AG09319 (cell line): ENCODE measurements at places on chromosomes 16 and 17.

DNA sequence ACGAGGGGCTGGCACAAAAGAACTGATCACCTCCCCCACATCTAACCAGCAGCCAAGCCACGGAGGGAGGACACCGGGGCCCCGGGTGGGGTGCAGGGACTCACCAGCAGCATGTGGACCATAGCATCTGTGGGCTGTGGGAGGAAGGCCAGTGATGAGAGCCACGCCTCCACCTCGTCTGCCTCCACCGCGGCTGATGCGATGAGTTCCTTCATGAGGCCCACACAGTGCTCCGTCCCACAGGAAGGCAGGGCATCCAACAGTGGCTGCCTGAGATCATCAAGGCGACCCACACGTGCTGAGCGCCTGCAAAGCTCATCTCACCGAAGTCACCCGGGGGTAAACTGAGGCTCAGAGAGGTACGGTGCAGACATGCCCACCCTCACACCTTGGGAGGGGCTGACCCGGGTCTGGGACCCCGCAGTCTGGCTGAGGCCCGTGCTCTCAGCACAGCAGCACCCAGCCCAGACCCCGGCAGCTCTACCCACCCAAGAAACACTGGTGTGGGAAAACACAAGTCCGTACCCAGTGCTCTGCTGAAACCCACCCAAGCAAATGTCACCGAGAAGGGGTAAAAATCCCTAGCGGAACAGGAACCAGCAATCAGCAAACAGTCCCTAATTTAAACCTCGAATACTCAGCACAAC lies 85.9 kb downstream of the LITAF start:
- no peak for DNase-seq

GRCh38 chr16:9929313-9929712 lies 252.9 kb downstream of the GRIN2A start:
- no peak for DNase-seq

DNA sequence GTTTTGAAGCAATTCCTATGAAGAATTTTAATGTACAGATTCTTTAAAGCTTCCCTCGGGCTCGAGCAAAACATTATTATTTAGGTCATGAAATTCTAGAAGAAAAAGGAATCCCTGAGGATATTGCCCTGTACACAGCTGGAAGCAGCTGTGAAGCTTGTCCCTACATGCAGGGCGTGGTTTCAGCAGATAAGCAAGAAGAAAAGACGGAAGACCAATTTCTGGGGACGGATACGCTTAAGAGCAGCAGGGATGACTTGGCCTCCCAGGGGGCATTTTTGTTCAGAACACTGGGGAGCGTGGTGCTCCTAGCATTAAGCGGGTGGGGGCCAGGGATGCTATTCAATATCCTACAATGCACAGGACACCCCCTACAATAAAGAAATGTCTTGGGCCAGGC lies 34.3 kb downstream of the LITAF start:
- no peak for DNase-seq

DNA sequence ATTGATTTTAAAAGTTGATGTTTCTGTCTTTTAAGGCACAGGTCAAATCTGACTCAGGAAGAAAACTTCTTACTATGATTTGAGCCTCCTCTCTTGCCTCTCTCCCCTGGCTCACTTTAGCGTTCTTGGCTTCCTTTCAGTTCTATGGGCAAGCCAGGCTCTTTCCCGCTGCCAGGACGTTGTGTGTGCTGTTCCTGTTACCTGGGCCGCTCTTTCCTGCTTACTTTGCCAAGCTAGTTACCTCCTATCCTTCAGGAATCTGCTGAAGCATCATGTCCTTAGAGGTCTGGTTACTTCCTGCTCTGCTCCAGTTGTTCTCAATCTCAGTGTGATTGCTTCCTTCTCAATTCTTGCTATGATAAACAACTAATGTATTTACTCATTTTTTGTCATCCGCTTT lies 1108.5 kb upstream of the EEF2KMT start:
- no peak for DNase-seq

- DNase-seq, result no peak
Measured at GRCh38 chr17:68205808-68206720, 41.8 kb upstream of the AMZ2 start.

GRCh38 chr16:35249051-35249450 lies 1789.6 kb downstream of the TP53TG3F start:
- no peak for DNase-seq

GRCh38 chr17:47276868-47277267 lies 23.2 kb downstream of the ITGB3 start:
- peak; percentile 76 for DNase-seq

GRCh38 chr17:79970576-79971068 lies 65.0 kb downstream of the TBC1D16 start:
- DNase-seq, result no peak

GRCh38 chr17:77205396-77206125 lies 64.8 kb downstream of the SEC14L1 start:
- no peak for DNase-seq

DNA sequence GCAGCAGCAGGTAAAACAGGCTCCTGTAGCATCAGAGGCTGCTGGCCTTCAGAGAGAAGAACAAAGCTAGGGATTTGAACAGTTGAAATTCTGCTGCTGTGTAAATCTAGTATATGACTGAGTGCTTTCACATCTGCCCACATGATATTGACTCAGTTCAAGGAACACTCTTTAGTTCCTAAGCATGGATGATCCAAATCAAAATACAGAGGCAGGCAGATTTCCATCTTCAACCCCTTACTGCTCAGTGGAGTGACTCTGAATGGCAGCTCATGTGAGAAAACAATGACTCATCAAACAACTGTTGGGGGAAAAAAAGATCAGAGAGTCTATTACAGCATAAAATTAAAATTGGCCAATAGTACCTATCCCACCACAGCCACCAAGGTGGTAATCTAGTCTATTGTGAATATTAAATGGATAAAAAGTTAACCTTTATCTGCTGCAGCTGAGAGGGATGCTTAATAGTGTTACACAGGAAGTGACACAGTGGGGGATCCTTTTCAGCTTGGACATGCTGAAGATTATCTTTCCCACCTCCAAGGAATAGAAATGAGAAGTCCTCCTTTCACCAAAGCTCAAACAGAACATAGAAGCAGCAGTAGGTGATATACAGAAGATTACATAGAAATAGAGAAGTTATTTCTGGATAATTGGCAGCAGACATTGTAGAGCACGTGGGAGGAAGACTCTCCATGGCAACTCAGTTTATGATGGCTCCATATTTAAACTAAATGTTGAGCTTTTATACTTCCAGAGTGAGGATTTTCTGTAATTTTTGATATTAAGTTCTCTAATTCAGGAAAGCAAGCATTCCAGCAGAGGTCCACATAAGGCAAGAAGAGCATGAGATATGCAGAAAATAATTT lies 239.7 kb upstream of the ERCC4 start:
- DNase-seq, result no peak

DNA sequence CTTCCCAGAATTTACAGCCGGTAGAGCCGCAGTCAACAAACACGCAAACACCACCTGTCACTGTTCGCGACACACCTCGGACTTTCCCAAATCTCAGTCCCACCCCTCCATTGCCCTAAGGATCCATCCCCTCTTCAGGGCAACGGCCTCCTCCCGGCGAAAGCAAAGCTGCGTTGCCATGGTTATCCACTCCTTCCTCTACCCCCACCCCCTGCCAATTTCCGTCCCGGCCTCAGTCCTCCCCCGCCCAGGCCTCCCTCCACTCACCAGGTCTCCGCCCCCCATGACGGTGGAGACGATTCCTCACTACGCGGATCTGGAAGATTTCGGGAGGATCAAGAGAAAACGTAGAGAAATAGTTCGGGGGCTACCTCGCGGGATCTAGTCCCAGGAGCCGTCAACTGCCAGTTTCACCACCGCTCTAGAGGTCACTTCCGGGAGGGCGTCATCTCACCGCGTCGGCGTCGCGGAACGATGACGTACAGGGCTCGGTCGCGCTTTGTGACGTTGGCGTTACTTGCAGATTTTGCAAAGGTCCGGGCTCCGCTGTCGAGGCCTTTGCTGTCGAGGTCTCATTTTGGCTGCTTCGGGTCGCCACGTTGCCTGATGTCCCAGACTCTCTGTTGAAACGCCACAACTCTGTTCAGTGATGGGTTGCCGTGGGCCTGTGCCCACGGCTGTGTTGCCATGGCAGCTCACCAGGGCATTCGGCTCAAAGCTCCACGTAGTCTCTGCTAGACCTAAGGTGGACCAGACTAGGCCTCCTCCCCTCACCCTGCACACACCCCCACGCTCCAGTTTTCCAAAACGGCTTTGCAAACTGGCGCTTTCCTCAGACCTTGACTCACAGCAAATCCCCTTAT lies at the start of gene CWC25:
Gene CWC25, minus strand, starts transcription at position 423 of the 863 bp plus-strand sequence. Its CDS starts 138 bp downstream, at position 285.
- DNase-seq, result peak; percentile 92

DNA sequence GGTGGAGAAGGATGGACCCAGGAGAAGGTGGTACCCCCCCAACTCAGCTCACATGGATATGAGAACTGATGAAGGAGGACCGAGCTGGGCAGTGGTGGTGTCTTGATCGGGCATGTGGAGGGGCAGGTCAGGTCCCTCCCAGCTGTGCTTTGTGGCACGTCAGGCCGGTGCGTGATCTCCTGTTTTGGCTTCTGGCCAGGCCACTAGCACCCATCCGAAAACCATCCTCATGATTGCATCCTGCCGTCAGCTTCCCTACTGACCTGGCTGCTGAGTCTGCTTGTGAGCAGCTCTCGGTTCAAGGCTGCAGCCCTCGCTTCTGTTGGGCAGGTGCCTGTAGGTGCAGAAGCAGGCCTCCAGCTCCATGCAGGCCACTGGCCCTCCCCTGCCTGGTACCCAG lies 53.1 kb downstream of the PLD6 start:
- no peak for DNase-seq

- DNase-seq, result no peak
Measured at GRCh38 chr17:82710499-82711232, 5.8 kb upstream of the FN3KRP start.

GRCh38 chr17:82072827-82073226 lies 7.2 kb upstream of the DUS1L start:
- DNase-seq, result no peak

- DNase-seq, result no peak
Measured at GRCh38 chr16:55043499-55043898, 112.8 kb downstream of the IRX5 start.

DNA sequence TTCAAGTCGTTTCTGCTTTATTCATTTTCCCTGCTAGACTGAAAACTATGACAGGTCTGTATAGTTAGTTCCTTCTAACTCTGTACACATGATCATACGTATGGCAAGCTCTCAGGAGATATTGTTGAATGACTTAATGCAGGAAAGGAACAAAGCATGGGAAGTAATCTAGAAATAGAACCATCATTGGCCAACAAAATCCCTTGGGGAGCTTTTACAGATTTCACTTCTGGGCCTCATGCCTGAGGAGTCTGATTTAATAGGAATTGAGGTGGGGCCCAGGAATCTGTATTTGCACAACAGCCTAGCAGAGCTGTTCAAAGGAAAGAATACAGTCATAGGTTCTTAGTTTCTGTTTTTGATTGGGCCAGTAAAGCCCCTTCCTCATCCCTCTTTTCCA lies 229.2 kb downstream of the MAP2K6 start:
- no peak for DNase-seq

GRCh38 chr17:38879878-38880665 lies 10.2 kb downstream of the LASP1 start:
- DNase-seq, result no peak

DNA sequence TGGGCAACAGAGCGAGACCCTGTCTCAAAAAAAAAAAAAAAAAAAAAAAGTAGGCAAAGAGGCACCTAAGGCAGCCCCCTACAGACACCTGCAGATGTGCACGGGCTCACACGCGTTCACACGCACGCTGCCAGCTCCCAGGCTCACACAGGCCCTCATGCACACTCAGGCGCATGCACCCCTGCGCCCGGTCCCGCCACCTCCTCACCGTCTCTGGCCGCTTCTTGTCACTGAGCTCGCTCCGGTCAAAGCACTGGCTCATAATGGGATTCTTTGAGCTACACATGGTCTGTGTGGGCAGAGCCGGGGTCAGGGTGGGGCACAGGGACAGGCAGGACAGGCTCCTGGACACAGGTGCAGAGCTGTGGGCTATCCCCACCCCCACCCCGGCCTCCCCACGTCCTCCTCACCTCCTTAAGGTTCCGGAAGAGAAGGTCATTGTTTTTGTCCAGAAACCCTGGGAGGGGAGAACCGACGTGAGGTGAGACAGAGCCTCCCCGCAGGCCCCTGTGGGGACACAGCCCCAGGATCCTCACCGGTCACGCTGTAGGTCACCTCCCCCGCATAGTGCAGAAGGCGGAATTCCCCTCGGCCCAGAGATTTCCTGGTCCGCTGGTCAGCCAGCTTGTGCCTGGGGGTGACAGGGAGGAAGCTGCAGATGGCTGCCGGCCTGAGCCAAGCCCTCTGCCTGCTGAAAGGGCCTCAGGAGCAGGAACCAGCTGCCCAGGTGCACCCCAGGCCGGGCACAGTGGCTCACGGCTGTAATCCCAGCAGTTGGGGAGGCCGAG lies 17.9 kb downstream of the MYO1C start:
- no peak for DNase-seq

- DNase-seq, result no peak
Measured at GRCh38 chr16:66254106-66254505, 112.4 kb upstream of the CDH5 start.

GRCh38 chr17:57207396-57207795 lies 48.9 kb upstream of the MSI2 start:
- DNase-seq, result no peak

- no peak for DNase-seq
Measured at GRCh38 chr16:72923757-72924156, 124.2 kb downstream of the ZFHX3 start.

- DNase-seq, result no peak
Measured at GRCh38 chr16:29684679-29685078, 5.7 kb downstream of the QPRT start.

- DNase-seq, result no peak
Measured at GRCh38 chr17:31700973-31701372, 158.1 kb downstream of the COPRS start.

GRCh38 chr16:3021449-3022207 lies 1.5 kb downstream of the TNFRSF12A start:
- no peak for DNase-seq

- DNase-seq, result no peak
Measured at GRCh38 chr17:31680126-31680525, 178.9 kb downstream of the COPRS start.

- DNase-seq, result no peak
Measured at GRCh38 chr16:89279666-89280481, 62.4 kb downstream of the ZNF778 start.

GRCh38 chr16:56964243-56965148 lies 2.7 kb downstream of the CETP start:
- no peak for DNase-seq

- DNase-seq, result no peak
Measured at GRCh38 chr17:46025060-46025459, 26.0 kb downstream of the STH start.

GRCh38 chr16:70728150-70728549 lies 42.3 kb upstream of the MTSS2 start:
- DNase-seq, result no peak

DNA sequence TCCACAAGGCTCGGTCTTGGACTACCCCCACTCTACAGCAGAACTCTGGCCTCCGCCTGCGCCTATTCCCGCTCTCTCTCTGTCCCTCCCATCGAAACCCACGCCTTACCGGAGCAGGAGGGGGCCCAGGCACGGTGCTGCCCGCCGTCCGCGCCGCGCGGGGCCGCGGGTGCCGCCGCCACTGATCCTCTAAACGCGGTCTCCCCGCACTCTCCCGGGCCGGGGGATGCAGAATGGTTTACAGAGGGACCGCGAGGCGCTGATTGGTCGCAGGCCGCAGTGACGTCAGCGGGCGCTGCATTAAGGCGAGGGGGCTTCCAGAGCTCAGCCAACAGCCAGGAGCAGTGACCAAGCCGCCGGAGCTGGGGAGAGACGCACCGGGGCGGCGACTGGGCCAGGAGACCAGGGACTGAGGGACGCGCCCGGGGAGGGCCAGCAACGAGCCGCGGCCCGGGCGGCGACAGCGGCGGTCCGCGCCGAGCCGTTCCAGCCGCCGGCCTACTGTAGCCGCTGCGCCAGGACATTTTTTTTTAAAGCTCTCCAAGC lies 747 bp upstream of the LHX1 start:
- DNase-seq, result no peak
